ENCODE measurements at places on chromosomes 1 and 21.

GRCh38 chr1:42192106-42192505 is 27.6 kb upstream of the GUCA2A start:
- no peak for DNase-seq

DNA sequence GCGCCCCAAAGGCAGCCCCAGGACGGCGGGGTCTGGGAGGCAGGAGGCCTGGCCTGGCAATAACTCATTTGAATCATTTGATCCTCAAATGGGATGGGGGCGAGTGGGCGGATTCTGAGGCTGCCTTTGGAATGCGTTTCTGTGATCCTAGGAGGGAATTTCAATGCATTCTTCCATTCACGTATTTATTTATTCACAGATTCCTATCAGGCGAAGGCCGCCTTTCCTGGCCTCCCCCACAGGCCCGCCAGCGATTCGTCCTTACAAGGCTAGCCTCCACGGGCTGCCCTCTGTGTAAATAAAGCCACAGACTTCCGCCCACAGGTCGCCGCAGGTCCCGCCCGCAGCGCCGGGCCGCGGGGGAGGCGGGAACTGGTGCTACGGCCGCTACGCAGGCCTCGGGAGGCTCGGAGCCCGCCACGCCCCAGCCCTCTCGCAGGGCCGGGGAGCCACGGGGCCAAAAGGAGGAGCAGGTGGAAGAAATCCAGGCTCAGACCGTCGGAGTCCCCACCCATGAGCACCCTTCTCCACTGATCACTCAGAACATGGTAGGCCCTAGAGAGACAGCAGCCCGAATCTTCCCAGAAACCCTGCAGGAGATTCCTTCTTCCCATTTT is 31.3 kb upstream of the JUN start:
- peak; percentile 89 for DNase-seq

DNA sequence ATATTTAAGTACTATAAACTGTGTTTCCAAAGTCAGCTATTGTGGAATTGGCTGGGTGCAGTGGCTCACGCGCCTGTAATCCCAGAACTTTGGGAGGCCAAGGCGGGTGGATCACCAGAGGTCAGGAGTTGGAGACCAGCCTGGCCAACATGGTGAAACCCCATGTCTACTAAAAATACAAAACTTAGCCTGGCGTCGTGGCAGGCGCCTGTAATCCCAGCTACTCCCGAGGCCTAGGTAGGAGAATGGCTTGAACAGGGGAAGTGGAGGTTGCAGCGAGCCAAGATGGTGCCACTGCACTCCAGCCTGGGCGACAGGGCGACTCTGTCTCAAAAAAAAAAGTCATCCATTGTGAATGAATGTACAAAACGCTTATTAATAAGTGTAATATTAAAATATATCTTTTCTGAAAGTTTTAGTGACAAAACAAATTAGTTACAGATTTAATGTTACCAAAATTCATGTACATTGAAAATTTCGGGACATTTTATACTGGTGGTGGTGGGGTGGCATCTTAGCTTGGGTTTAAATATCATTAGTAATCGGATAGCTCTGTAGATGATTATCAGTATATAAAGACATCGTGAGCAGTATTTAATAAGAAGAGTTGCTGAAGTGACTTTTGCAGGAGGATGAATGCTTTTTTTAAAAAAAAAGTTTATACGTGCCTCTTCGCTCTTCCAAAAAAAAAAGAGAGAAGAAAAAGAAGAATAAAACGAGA is 503 bp upstream of the SRSF11 start:
- DNase-seq, result no peak

GRCh38 chr1:27117733-27118439 is 37.0 kb downstream of the SLC9A1 start:
- no peak for DNase-seq

- DNase-seq, result no peak
These were observed 18.7 kb upstream of the FMOD start for GRCh38 chr1:203369666-203370065.

Data from GM20000 (cell line).